ENCODE measurements at places on chromosomes 12 and 14.

DNA sequence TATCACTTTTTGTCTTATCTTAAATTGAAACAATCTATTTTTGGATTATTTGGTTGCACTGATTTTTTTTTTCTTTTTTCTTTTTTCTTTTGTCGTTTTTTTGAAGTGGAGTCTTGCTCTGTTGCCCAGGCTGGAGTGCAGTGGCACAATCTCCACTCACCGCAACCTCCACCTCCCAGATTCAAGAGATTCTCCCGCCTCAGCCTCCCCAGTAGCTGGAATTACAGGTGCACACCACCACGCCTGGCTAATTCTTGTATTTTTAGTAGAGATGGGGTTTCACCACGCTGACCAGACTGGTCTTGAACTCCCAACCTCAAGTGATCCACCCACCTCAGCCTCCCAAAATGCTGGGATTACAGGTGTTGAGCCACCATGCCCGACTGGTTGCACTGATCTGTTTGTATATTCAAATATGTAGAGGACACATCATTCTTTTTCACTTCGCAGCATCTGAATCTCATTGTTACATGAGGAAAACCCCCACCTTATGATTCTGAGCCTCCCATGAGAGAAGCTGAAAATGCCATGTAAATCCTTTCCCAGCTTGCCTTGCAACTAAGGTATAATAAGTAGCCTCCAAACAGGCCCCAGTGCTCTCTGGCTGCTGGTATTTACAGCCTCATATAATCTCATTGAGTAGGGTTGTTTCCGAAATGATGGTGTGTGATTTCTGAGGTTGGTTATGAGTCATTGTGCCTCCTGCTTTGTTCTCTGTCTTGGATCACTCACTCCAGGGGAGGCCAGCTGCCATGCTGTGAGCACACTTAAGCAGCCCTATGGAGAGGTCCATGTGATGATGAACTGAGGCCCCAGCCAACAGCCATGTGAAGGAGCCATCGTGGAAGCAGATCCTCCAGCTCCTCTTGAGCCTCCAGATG lies 5.2 kb upstream of the HSP90B1 start:
- DNase-seq: no peak

- DNase-seq: no peak
These were observed 12.1 kb downstream of the BMAL2 start for GRCh38 chr12:27344760-27345159.

- DNase-seq: no peak
These were observed 105.8 kb downstream of the ZNF664 start for GRCh38 chr12:124078800-124079199.

GRCh38 chr14:94918896-94919295 lies 149.0 kb upstream of the GSC start:
- DNase-seq: no peak

DNA sequence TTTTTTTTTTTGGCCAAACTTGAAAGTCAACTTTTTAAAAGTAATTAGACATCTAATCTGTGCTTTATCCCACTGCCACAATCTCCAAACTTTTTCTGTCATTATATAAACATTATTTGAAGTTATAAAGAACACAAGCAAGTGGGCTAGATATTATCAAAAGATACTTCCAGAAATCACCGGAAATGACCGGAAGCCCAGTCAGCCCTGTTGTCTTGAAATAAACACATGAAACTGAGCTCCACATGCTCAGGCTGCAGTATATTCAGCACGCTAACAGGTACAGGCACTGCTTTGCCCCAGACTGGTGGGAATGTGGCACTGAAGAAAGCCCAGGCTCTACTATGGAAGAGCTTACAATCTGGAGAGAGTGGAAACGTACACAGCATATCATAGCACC lies 158.9 kb upstream of the PLEKHG7 start:
- no peak for DNase-seq

DNA sequence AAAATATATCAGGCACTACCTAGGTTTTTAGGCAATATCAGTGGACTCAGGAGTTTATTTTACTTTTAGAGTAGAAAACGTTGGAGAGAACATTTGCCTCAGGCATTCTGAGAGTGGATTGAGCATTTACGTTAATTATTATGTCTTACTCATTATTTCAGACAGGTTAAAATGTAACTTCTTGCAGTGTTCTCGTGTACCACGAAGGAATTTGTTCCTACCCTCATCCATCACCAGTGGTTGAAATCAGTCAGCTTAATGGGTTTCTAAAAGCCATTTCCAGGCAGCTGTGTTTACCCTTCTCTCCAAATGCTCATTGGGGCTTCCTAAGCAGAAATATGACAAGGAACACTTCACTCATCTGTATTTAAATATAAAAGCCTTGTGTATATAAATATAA lies 9.1 kb upstream of the LDHB start:
- DNase-seq: no peak

GRCh38 chr12:50111395-50111692 lies 692 bp upstream of the COX14 start:
- no peak for DNase-seq

GRCh38 chr12:12731178-12731577 lies 14.0 kb downstream of the CDKN1B start:
- no peak for DNase-seq

GRCh38 chr14:63134801-63135200 lies 69.4 kb upstream of the RHOJ start:
- no peak for DNase-seq

GRCh38 chr14:25006961-25007795 lies 42.8 kb downstream of the STXBP6 start:
- DNase-seq: no peak

DNA sequence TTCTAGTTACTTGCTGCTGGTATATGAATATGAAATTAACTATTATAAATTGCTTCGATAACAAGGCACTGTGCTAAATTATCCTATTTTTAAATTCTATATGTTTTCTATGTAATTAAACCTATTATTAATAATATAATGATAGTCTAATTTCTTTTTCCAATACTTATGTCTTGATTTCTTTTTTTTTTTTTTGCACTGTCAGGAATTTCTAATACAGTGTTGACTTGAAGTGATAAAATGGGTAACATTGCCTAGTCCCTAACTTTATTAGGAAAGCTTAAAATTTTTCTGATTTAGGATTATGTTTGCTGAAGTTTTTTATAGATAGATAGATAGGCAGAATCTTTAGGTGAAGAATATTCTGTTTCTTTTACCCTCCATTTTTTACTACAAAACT lies 13.6 kb upstream of the DHRS7 start:
- DNase-seq: no peak

Measured in DND-41 (cell line).